Cardiac fibroblast (primary cell): ENCODE measurements at places on chromosomes 13 and 19.

DNA sequence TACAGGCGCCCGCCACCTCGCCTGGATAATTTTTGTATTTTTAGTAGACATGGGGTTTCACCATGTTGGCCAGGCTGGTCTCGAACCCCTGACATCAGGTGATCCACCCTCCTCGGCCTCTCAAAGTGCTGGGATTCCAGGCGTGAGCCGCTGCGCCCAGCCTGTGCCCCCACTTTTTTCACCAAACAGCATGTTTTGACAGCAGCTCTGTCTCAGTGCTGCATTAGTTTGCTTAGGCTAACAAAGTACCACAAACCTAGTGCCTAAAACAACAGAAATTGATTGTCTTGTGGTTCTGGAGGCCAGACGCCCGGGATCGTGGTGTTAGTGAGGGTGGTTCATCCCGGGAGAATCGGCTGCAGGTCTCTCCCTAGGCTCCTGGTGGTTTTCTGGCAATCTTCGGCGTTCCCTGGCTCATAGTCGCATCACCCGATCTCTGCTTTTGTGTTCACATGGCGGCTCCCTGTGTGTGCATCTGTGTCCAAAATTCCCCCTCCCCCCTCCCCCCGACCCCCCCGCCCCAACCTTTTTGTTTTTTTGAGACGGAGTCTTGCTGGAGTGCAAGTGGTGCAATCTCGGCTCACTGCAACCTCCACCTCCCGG, 30.0 kb downstream of the MYH14 start:
- DNase-seq = no peak

GRCh38 chr13:49322702-49323101, 75.0 kb downstream of the CDADC1 start:
- DNase-seq = no peak

DNA sequence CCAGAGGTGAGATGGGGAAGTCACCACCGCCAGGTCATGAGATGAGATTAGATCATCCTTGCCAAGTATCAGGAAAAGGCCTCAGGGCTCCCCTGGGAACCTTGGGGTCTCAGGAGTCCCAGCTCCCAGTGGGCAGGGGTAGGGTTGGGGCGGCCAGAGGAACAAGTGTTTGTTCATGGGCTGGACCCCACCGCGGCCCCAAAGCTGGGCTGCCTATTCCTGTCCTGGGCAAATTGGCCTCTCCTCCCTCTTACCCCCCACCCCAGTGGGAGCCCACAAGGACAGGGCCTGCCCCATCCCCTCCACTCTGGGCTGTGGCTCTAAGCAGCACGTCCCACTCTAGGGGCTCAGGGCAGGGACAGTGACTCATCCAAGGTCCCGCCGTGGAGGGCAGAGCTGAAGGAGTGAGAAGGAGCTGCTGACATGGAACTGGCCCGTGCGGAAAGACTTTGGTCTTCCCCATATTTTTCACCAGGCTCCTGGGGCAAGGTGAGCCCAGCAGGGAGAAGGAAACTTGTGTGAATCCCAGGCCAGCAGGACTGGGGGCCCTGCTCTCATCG, 4.0 kb upstream of the HCN2 start:
- no peak for DNase-seq

- DNase-seq = no peak
Observed at GRCh38 chr13:60620611-60621395, 223.8 kb downstream of the TDRD3 start.

GRCh38 chr13:50401049-50401505, 385.8 kb downstream of the KCNRG start:
- peak; percentile 74 for DNase-seq

DNA sequence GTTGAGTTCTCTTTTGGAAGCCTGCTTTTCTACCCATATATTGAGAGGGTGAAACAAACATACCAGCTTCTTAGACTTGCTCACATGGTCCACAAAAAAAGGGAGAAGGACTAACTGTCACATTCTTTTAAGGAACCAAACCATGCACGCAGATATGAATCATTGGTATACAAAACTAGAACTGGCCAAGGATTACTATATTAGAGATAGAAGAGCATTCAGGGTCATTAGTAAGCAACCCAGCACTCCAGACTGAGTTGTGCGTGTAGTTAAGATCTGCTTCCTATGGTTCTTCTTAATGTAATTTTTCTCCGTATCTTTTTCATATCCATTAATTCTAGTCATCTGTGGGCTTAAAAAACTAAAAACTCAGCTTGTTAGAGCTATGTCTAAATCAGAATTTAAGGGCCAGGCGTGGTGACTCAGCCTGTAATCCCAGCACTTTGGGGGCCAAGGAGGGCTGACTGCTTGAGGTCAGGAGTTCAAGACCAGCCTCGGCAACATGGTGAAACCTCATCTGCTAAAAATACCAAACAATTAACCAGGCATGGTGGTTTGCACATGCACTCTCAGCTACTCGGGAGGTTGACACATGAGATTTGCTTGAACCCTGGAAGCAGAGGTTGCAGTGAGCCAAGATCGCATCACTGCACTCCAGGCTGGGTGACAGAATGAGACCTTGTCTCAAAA, 19.6 kb downstream of the ALG5 start:
- peak; percentile 25 for DNase-seq

GRCh38 chr13:77390391-77390790, 63.5 kb upstream of the MYCBP2 start:
- no peak for DNase-seq

DNA sequence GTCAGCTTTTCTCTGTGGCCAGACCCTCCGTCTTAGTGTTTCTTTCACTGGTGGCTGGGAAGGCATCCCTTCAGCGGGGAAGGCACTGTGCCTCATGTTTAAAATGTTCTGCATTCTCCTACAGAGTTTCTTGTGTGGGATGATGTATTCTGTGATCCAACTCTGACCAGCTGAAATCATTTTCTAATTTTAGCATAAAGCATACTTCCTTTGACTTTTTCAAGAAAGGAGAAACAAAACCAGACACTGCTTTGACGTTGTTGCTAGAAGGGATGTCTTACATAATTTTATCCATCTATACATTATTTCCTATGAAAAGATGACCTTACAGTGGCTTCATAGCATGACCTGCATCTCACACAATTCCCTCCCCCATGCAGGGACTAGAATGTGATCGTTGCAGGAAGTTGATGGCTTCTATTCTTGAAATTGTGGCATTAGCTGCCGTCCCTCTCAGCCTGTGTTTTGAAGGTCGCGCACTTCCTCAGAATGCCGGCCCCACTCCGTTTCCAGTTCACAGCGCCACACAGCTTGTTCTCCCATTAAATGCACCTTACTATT, 38.6 kb upstream of the TEX29 start:
- DNase-seq = peak; percentile 75

GRCh38 chr13:75165543-75166230, 316.3 kb downstream of the TBC1D4 start:
- no peak for DNase-seq

DNA sequence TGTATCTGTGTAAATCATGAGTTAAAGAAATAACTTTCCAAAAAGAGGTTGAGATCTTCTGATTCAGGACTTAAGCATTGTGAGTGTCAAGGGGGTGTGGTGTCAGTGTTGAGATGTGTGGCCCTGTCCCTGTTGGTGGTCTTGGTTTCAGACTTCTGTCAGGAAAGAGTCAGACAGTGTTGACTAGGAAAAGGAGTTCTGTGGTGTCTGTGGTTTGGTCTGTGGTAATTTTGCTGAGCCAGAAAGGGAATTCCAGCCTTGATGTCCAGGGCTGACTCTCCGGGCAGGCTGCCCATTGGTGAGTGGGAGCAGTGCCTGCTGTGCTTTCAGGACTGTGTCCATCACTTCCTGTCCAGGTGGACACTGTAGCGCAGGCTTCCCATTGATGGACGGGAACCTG, 39.8 kb upstream of the IGFL4 start:
- peak; percentile 79 for DNase-seq

DNA sequence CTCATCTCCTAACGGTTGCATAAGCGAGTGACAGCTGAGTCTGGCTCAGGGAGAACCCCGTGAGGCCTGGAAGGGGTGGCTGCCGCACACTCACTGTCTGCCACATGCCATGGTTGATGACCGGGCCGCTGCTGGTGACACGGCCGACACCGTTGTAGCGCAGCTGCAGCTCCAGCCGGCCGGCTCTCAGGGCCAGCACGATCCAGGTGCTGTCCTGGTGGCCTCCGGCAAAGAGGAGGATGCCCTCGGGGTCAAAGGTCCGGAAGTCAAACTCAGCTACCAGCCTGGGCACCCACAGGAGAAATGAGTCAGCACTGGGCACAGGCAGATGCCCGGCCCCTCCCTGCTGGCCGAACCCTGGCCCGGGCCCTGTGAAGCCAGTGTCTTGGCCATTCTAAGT, 31.7 kb downstream of the GAS6 start:
- no peak for DNase-seq

DNA sequence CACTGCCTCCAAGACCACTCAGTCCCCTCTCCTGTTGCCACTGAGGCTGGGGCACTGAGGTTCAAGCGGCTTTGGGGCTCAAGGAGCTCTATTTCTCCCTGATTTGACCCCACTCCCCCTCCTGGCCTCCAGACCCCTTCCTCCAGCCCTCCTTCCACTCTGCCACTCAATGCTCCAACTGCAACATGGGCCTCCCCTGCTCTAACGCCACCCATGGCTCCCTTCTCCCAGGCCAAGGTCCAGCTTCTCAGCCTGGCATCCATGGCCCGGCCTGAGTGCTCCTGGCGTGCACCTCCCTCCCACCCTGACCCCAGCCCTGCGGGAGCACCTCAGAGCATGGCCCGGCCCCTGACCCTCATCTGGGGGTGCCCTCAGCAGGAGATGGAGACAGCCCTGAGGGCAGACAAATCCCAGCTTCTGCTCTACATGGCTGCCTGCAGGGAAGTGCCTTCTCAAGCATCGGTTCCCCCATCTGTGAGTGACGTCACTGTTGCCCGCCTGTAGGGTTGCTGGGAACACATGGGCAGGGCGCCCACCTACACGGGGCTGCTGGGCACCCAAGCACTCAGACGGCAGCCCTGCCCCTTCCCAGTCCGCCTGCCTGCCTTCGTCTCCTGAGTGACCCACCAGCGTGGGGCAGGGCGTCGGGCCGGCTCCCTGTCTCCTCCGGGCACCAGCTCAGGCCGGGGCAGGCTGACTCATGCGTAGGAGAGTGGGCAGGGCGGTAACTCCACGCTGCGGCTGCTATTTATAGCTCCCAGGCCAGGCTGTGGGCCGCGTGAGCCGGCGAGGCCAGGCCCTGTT, 1.6 kb upstream of the DIRAS1 start:
- peak; percentile 76 for DNase-seq

DNA sequence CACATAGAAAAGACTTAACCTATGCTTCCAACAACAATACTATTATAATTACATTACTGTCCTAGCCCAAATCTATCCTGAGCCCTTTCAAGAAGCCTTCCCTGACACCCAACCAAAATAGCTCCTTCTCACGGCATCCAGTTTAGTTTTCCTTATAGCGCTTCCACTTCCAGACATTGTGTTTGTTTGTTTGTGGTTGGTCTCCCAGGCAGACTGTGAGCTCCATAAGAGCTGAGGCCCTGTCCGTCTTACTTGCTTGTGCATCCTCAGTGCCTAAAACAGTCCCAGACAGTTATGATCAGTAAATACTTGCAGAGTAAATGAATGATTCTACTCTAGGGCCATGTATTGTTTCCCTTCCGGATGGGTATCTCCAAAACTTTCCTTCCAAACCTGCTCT, 68.1 kb upstream of the STARD13 start:
- DNase-seq = no peak

DNA sequence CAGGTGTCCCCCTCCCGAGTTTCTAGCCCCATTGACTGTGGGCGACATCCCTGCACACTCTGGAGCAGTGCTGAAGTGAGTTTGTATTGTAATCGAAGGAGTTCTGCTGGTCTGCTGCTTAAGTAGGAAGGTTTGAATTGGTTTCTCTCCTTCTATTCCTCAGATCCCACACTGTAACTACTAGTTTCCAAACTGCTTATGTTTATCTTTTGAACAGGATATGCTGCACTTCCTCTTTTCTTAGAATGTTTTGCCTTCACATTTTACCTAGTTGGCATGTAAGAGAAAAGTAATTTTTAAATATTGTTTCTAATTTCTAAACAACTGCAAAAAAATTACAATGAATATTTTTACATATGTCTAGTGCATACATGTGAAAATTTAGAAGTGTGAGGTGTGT, 511.8 kb downstream of the KLF12 start:
- DNase-seq = peak; percentile 10

DNA sequence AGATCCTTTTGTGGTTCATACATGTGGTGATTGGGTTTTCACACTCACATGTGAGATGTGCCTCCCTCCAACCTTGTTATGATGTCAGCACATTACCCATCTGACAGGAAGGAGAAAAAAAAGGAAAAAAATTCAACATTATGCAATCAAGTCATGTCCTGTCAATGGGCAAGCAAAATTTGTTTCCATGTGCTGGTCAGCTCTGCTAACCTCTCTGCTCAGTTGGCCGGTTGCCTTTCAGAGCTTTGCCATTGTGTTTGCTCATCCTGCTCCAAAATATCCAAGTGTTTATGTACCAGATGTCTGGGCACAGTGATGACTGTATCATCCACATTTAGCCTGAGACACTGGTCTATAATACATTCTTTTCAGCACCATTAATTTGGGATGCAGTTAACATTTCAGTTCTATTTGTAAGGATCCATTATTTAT, 27.0 kb upstream of the METTL21C start:
- peak; percentile 78 for DNase-seq

DNA sequence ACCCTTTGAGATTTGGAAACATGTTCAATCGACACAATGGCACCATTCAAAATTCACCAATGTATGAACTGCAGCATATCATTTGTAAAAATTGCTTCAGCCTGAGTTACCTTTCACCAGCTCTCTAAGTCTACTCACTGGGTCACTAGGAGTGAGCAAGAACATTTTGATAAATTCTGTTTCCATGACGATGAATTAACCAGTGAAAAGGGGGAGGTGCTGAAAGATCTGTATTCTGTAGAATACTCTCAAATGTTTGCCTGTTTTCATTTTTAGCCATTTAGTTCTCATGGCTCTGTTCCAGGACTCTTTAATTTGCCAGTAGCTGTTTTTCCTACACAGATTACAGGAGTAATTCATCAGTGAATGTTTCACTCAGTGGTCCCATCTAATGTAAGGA, 883.4 kb downstream of the DIAPH3 start:
- no peak for DNase-seq

DNA sequence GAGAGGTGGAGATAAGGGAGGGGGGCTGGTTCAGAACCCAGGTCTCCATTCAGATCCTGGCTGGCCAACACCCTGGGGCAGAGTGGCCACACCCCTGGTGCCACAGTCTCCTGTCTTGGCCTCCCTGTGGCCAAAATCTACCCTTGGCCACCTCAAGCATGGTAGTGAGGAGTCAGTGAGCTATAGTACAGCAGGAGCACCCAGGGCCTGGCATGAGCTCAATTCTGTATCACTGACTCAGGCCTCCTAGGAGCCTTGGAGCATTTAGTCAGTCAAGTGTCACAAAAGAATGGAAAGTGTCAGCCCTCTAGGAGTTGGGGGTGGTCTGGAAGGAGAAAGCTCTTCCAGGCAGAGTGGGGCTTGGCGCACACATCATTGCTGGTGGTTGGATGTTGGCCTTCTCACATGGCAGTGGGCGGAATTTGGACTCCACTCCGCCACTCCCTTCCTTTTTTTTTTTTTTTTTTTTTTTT, 6.6 kb upstream of the CD79A start:
- DNase-seq = peak; percentile 70

DNA sequence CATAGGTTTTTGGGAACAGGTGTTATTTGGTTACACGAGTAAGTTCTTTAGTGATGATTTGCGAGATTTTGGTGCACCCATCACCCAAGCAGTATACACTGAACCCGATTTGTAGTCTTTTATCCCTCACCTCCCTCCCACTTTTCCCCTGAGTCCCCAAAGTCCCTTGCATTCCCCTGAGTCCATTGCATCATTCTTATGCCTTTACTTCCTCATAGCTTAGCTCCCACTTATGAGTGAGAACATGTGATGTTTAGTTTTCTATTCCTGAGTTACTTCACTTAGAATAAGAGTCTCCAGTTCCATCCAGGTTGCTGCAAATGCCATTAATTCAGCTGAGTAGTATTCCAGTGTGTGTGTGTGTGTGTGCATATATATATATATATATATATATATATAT, 97.2 kb upstream of the EDNRB start:
- peak; percentile 7 for DNase-seq
